ENCODE measurements at places on chromosomes 5 and 9.

DNA sequence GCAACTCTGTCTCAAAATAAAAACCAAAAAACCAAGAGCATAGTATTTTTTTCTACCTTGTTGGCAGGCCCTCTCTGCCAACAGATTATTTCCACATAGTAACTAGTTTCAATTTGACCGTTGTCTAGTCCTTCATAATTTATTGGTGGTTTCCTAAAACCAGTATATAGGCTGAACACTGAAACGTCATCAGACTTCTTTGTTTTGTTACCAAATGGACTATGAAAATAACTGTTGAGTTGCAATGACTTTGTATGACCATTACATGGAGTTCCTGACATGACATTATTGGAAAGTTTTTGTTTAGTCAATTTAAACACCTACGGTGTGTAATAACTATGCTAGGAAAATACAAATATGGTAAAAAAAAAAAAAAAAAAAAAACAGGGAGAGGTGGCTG lies 1.7 kb downstream of the AGGF1 start:
- no peak for DNase-seq

DNA sequence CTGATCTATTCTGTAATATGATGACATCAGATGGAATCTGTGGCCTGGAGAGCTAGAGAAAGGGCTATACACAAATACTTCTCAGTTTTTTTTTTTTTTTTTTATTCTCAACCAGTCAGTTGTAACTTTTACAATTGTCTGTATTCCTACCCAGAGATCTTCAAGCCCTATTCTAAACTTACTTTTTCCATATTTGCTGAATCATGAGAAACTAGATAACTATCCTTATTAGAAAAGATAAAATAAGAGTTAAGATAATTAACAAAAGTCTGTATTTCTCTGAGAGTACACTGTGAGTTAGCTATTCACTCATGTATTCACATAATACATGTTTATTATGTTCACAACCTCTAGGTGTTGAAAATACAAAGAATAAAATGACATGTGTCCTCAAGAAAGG lies 1575.9 kb downstream of the EFNA5 start:
- no peak for DNase-seq

GRCh38 chr9:98555651-98556465 lies 152.9 kb downstream of the GABBR2 start:
- DNase-seq, result no peak

DNA sequence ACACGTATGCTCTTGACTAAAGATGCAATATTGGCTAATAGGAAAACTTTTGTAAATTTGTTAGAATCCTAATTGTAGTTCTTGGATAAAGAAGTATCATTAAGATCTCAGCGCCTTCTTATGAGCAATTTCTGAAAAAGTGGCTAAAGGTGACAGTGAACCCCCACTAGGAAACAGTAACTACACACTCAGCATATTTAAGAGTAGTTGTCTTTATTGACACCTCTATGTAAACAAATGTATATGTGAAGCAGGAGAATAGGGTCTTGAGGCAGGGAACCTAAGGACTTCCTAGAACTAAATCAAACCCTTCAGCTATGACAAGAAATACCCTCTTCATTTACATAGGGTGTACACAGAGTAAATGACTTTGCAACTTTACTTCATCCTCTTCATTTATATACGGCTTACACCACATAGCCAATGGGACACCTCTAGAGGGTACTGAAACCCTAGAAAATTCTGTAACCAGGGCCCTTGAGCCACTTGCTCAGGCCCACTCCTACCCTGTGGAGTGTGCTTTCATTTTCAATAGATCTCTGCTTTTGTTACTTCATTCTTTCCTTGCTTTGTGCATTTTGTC lies 2.8 kb downstream of the NIPSNAP3A start:
- no peak for DNase-seq

DNA sequence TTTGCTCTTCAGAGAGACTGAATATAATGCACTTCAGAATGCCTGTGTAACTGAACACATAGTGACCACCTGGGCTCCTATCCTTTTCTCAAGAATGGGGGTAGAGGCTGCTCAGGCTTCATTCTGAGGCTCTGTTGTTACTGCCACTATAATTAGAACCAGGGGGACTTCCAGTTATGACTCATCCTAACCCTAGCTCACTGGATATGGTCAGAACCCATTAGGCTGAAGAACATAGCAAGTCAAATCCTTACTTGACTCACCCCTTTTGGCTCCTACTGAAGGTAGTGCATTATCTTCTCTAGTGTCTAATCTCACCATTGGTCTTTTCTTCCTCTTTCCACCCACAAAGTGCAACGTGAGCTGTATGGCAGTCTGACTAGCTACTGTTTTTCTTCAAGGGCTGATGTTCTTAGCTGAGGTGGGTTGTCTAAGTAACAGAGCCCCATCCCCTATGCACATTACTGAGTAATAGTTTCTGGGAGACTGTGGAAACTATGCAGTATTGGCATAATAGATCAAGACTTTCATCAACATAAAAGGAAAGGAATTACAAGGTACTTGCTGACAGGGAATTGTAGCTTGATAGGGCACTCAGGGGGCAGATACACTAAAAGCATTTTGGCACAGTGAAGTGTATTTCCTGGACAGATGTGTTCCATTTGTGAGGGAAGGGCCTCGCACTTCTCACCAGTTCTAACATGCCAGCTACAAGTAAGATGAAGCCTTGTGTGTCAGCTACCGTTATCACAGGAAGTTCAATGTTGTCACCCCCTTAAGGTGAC lies 431.0 kb upstream of the MEF2C start:
- DNase-seq, result peak; percentile 92

DNA sequence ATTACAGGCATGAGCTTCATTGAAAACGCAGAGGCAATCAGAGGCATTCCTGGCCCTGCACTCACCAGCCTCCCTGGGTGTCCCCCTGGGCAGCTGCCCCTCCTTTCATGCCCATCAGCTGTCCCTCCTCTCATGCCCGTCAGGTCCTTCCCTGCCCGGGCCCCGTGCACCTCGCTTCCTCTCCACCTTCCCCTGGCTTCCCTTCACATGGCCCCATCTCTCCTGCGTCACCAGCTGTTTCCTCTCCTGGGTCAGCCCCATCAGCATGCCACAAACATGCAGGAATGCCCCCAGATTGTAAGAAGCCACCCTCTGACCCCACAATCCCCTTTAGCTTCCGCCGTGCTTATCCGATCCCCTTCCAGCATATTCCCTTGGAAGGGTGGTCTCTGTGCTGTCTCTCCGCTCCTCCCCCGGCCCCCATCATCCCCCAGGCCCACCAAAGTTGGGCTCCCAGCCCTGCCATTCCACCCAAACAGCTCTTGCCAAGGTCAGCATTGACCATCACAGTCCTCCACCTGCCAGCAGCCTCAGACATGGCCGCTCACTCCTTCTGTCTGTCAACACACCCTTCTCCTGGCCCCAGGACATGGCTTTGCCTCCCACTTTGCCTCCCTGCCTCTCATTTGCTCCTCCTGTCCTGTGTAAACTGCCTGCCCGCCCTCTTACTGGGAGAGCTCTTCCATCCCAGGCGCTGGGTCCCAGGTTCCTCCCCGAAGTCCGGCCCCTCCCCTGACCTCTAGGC lies 98.6 kb upstream of the IER5L start:
- no peak for DNase-seq

DNA sequence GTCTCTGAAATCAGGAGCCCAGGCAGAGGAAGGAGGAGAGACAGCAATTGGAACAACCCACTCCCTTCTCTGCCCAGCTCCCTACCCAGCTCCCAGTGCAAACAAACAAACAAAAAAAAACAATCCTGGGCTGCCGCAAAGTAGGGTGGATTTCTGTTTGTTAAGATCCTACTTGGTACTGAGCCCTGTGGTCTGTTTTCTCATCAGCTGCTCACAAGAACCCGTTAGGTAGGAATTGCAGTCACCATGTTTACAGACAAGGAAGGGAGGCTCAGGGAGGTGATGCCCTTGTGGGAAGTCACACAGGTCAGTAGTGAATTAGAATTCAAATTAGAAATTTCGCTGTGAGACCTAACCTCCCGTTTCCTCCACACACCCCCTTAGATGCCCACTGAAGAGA lies 128.8 kb upstream of the RAD23B start:
- DNase-seq, result no peak

DNA sequence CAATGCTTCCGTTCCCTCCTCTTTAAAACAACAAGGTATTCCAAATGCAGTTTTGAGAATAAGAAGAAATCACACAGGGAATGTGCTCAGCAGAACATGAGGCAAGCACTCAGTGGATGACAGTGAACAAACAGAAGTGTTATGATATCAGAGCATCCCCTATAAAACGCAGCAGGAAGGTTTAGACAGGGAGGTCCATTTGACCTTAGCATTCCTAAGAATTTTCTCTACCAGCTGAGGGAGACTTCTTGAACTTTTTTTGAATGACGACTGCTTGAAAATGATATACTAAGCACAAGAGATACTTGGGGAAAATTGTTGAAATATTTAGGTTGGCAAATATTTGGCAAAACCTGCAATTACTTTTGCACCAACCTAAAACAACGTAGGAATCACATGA lies 3.9 kb downstream of the AMACR start:
- no peak for DNase-seq

GRCh38 chr9:35606138-35606504 lies 1.1 kb downstream of the TESK1 start:
- peak; percentile 18 for DNase-seq

DNA sequence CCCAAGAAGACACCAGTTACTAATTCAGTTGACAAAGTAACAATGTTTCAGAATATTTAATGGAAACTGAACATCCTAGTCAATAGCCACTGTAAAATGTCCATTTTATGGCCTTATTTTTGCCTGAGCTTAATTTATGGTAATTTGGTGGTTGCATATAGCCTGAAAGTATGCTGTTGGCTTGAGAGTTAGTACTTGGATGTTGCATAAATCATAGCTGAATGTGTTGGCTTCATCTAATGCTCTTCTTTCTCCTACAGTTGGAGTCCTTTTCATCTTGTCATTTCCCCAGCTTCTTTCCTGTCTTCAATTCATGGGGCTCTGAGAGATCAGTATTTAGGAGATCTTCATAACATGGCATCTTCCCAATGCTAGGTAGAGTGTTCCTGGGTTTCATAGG lies 164.6 kb downstream of the MAT2B start:
- DNase-seq, result no peak

- DNase-seq, result no peak
These were observed 23.5 kb upstream of the FAM120AOS start for GRCh38 chr9:93476924-93477323.

- peak; percentile 84 for DNase-seq
These were observed 101.9 kb downstream of the CD180 start for GRCh38 chr5:67094476-67095300.

DNA sequence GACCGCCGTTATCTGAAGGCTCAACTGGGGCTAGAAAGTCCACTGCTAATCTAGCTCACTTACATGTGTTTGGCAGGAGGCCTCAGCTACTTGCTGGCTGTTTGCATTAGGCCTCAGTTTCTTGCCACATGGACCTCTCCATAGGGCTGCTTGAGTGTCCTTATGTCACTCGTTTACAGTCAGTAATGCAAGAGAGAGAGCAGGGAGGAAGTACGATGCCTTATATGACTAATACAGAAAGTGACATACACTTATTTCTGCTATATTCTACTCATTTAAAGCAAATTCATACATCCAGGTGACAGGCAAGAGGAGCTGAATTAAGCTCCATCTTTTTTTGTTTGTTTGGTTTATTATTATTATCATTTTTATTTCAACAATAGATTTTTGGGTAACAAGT lies 179.6 kb downstream of the LURAP1L start:
- no peak for DNase-seq

DNA sequence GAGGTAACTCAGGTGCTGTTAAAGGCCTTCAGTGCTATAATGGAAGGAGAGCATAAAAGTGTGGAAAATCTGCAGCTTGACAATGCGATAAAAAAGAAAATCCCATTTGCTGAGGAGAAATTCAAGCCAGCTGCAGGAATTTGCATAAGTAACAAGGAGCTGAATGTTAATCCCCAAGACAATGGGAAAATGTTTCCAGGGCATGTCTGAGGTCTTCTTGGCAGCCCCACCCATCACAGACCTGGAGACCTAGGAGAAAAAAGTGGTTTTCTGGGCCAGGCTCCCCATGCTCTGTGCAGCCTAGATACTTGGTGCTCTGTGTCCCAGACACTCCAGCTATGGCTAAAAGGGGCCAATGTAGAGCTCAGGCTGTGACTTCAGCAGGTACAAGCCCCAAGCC lies 1159.6 kb downstream of the CDH18 start:
- DNase-seq, result no peak

DNA sequence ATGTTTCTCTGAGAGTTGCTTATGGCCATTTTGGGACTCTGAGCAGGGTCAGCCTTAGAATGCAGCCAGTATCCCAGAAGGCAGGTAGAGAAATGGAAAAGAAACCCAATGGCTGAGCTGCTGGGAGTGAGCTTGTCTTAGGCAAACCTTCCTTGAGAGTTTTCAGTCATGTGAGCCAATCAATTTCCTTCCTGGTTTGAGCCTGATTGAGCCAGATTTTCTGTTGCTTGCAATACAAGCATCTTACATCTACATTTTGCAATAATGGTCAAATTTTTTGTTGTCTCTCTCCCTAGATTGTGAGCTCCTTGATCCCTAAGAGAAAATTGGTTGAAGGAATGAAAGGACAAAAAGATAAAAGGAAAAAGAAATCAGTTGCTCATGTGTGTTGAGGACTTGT lies 155.3 kb downstream of the SNX18 start:
- no peak for DNase-seq

DNA sequence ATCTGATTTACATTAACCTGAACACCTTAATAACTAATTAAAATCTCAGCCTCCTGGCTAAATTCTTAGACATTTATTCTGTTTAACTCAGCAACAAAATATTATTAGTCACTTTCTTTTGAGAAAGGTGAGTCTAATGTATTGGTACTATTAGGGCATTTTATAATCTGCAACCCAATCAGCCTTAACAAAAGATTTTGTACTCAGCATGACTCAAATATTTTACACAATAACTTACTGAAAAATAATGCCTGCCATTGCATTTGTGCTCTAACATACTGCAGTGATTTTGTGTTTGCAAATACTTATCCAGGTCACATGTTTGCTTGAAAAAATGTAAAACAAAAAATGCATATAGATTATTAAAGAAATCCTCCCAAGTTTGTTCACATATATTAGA lies 1129.9 kb downstream of the TAF11L14 start:
- DNase-seq, result no peak

GRCh38 chr5:167819406-167819805 lies 472.0 kb upstream of the WWC1 start:
- DNase-seq, result no peak

DNA sequence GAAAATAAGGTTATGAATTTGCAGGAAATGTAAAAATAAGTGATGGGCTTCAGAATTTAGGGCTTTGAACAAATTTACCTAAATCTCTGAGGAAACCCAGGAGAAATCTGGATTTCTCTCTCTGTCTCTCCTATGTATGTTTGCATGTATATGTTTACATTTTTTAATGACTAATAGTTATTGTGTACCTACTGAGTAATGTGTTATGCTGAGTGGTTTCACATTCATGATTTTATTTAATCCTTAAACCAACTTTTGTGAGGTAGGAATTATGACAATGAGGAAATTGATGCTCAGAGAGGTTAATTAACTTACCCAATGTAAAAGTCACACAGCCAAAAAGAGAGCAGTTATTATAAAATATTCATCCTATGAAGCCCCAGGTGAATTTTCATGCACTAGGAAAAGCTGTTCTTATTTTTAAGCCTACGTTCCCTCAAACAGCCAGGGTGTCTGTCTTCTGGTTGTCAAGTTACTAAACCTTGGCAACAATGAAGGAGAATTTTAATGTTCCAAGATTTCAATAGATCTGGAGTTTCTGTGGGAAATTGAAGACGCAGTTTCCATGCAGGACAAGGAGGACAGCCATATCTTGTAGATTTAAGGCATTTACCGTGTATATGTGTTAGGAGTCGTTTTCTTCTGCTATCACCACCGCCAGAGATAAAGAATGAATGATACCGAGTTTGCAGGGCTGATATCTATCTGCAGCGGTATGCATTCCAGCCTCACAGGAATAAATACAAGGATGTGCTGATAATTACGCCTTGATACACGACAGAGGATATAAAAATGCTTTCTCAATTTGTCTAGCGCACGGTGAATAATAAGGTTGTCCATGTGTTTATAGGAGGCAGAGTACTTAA lies 484.8 kb downstream of the ZSWIM6 start:
- no peak for DNase-seq
